Bronchial epithelial cell (primary cell): ENCODE measurements at places on chromosomes 13 and 19.

DNA sequence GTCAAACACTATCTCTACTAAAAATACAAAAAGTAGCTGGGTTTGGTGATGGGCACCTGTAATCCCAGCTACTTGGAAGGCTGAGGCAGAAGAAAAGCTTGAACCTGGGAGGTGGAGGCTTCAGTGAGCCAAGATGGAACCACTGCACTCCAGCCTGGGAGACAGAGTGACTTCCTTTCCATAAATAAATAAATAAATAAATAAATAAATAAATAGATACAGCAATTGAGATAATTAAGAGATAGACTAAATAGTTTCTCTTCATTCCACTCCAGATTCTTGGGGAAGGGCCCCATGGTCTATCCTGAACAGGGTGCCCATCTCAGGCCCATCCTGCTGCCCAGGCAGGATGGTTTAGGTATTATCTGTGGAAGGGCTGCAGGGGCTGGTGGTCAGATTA is 24.0 kb upstream of the FARP1 start:
- no peak for DNase-seq

GRCh38 chr13:109389456-109389855 is 396.9 kb downstream of the IRS2 start:
- DNase-seq, result no peak

GRCh38 chr19:4971424-4971793 is 2.5 kb downstream of the KDM4B start:
- DNase-seq, result peak; percentile 28

DNA sequence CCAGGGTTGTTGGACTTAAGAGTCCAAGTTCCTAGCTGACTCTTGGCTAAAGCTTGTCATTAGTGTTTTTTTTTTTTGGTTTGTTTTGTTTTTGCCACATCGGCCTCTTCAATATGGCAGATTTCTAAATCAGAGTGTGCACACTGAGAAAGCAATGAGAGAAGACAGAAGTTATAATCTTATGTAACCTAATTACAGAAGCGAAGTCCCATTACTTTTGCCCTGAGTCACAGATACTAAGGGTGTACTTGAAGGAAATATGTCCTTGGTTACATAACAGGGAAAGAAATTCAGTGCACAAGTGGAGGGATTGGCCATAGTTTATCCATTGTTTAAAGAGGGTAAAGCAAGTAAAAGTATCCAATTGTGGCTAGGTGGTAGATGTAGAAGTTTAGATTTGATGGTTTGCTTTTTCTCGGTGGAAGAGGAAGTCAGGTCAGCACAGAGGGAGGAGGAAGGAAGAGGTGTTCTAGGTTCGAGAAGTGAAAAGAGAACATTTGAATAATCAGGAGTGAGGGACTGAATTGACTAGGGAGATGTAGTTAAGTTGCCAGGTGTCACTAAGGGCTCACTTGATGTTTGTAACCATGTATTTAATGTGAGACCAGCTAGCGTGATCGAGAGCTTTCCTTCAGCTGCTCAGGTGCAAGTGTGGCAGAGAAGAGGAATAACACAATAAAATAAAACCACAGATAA is 12.2 kb downstream of the GTF2F2 start:
- no peak for DNase-seq

GRCh38 chr13:30892966-30893365 is 13.1 kb upstream of the MEDAG start:
- DNase-seq, result no peak

- DNase-seq, result no peak
Measured at GRCh38 chr13:98930151-98930591, 47.7 kb downstream of the DOCK9 start.

DNA sequence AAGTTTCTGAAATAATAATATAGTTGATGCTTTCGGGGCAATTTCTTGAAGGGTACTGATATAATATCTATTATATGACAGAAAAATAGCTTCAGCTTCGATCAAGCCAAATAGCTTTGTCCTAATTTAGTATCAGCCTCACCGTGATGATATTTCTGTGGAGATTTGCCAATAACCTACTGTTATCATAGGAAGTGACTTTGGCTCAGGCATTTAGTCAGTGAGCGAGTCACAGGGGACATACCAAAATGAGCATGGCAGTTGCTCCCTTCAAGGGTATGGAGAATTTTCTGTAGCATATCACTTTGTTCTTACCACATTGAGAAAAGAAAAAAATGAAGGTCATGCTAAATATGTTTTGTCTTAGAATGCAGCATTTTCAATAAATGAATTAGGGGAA is 767.6 kb upstream of the SLITRK1 start:
- peak; percentile 70 for DNase-seq

- DNase-seq, result no peak
Measured at GRCh38 chr19:2164020-2164998, 576 bp downstream of the DOT1L start.

DNA sequence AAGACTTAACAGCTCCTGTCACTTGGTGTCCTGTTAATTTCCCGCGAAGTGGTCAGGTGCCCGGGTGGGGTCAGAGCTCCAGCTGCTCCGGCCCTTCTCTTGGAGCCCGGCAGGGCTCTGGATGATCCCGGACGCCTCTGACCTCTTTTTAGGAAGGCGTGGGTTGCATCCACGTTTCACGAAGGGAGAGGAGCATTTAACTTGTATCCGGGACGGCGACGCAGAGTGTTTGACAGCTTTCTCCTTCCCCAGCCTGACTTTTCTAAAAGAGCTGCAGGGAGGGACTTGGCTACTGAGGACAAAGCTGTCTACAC is 656 bp downstream of the ZNF155 start:
- DNase-seq, result no peak

- no peak for DNase-seq
Measured at GRCh38 chr13:33662392-33662791, 155.6 kb upstream of the RFC3 start.

GRCh38 chr19:13056052-13056660 is 46.5 kb downstream of the LYL1 start:
- DNase-seq, result peak; percentile 71

DNA sequence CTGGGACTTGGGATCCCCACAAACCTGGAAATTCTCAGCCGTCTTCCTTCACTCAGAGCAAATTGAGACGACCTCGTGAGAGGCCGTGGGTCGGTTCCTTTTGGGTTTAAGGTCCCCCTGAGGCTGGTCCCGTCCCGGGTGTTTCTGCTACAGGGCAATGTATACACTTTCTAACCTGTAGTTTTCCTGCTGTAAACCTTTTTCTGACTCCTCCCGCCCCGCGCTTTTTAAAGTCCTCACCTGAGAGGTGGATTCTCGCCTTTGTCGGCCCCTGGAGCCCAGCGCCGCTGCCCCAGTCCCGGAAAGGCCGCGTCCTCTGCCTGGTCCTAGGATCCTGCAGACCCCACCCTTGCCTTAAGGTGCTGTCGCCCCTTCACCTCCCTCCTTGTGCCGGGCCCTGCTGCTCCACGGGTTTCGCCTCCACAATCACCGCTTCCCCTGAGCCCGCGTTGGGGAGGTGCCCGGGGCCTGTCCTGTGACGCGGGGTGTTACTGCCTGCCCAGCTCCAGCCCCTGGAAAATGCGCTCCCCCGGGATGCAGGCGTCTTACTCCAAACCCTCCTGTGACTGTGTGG is 391 bp downstream of the ZNF761 start:
- DNase-seq, result peak; percentile 3

DNA sequence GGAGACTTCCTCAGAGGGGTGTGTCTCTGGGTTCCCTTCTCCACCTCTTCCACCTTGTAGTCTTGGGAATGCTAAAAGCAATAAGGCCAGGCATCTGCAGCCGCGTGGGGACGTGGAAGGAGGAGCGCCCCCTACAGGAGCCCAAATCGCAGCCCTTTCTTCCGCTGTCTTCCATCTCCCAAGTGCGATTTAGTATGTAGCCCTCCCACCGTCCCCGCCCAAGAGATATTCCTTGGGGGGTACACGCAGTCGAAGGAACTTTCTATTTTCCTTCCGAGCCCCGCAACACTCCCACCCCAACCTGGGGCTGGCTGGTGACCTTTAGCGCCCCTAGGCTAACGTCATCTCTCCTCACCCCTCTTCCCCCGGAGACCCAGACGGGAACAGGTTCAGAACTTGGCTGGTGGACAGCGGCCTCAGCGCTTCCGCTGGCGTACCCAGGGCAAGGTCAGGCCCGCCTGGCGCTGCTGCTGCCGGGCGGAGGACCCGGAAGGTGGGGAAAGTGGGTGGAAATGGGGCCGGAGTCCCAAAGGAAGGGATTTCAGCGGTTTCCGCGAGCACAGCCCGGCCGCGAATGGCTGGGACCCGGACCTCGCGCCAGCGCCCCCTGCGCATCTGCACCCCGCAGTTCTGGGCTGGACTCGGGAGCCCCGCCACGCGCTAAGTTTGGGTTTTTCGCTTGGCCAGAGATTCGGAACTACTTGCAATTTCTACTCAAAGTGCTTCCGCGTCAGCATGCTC is 2.1 kb upstream of the PCDH8 start:
- DNase-seq, result peak; percentile 21
